Stimulated activated CD4-positive, alpha-beta T cell treated with anti-CD3 and anti-CD28 coated beads, Interleukin-1b, Interleukin-23, amount 100 ng/mL, for 48 hours (primary cell): ENCODE measurements at places on chromosomes 13 and 19.

DNA sequence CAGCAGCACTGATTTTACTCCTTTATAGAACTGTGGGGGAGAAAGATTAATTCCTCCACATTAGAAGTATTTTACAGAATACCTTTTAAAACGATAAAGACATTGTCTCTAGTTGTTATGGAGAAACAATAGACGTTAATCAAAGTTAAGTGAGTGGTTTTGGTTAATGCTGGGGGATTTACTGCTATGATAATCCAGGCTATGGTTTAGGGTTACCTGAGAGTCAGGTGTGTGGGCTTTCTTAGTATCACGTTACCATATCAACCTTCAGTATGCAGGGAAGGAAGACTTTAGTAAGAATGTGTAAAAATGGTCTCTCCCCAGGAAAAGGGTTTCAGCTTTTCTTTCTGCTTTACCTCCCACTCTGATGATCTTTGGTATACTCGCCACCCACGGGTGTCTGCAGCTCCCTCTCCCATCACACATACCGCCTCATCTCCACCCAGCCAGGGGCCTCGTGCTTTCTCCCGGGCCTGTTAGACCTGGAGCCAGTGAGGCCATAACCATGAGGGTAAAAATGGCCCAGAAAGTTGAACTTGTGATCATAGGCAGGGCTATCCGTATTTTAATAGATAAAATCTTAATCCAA lies 45.6 kb upstream of the WDFY2 start:
- no peak for DNase-seq

- no peak for DNase-seq
Observed at GRCh38 chr13:108618233-108618632, 11.2 kb upstream of the MYO16 start.

DNA sequence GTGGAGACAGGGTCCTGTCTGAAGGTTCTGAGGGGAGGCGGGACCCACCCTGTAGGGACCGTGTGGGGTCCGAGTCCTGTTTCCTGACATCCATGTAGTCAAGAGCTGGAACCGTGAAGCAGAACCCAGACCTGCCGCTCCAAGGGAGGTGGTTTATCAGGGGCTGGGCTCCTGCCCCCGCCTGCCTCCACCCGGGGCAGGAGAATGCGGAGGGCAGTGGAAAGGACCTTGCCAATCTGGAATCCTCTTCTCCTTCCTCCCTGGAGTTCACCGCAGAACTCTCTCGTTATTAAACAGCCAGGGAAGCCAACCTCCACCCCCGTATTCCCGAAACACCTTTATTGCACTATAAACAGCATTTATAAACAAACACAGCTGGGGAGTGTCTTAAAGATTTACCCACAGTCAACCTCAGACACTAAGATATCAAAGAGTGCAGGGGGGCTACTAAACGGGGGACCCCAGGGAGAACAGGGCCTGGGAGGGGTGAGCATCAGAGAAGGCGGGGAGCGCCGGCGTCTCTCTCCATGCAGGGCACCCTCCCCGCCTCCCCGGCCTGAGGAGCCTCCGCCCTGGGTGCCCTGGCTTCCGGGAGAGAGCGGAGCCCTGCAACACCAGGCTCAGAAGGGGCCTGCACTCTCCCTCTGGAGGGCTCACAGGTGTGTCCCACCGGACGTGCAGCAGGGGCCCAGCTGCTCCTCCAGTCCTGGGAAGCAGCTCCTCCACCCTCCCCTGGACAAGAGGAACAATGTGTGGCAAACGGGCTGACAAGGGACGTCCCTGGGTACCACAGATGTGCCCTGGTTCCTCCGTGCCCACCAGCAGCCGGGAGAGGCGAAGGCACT lies 3.6 kb downstream of the C2CD4C start:
- DNase-seq: no peak

DNA sequence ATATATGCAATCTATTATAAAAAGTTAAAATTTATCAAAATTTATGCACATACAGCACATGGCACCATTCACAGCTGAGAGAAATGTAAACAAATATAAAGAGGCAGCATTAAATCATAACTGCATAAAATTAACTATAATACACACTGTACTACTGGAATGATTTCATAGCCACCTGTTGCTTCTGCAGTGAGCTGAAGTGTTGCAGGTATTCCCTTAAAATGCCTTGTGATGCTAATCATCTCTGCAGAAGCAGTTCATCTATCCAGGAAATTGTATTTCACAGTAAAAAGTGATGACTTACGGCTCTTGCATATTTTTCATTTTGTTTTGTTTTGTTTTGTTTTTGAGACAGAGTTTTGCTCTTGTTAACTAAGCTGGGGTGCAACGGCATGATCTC lies 82.1 kb downstream of the STOML3 start:
- no peak for DNase-seq

GRCh38 chr13:103291798-103292572 lies 225.8 kb upstream of the SLC10A2 start:
- no peak for DNase-seq

- DNase-seq: no peak
Observed at GRCh38 chr19:29596885-29597525, 9.1 kb upstream of the POP4 start.

DNA sequence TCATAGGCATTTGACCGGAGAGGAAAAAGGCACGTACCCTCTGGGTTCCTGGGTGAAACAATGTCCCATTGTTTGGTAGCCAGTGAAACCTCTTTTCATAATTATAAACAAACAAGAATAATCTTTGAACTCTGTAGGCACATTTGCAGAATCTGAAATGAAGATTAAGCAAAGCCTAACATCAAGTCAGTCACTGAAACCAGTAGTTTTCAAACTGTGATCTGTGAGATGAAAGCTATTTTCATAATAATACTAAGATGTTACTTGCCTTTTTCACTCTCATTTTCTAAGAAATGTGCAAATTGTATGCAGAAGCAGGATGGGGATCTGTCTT lies 105.4 kb downstream of the WDFY2 start:
- no peak for DNase-seq

- DNase-seq: no peak
Observed at GRCh38 chr13:108534728-108535127, 94.7 kb upstream of the MYO16 start.

GRCh38 chr19:46350029-46350757 lies 3.3 kb downstream of the PPP5C start:
- DNase-seq: no peak

DNA sequence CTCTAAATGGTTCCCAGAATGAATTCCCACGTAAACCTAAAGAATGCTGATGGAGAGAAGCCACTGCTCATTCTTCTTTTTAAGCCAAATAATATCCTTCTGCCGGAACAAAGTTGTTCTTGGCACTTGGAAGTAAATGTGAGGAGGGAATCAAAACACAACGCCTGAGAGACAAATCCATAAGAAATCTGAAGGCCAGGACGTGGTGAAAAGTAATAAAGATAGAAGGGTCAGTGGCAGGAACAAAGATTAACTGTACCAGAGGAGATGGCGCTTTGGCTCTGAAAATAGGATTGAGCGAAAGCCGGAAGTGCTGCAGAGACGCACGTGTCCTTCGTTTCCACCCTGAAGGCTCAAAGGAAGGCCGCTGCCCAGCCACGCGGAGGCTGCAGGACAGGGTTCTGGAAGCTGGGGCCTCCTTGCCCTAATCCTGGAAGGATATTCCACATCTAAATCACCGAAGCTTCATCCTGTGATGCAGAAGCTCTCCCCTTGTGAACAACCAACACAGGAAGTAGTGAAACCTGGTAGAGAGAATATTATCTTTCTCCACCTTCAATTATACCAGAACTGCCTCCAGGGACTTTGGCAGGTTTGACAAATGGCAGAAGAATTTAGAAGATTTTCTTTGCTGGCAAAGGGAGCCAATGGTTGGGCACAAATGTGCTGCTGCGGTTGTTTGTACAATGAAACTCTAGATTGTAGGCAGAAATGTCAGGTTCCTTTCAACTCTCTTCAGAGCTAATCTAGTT lies 214.6 kb upstream of the SERP2 start:
- DNase-seq: no peak

DNA sequence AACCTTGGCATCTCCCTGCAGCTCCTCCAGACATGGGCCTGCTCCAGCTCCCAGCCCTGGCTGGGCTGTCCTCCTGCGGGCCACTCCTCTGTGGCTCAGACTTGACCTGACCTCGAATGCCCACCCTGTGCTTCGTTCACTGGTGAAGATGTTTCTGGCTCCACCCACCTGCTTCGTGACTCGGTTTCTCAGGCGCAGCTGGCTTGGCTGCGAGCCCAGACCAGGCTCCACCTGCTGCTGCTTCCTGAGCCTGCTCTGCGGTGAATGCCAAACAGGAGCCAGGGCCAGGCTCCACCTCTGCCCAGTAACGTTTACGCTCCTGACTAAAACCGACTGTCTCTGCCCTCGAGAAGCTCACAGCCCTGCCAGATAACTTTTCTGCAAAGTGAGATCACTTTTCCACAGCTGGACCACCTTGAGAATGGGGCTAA lies 8.9 kb upstream of the RSPH6A start:
- no peak for DNase-seq

GRCh38 chr13:43133792-43134191 lies 110.4 kb downstream of the DNAJC15 start:
- DNase-seq: no peak

- DNase-seq: peak; percentile 94
Observed at GRCh38 chr19:45691516-45692186, at the start of gene SNRPD2. SNRPD2 (minus strand) TSS chr19:45691953; CDS start chr19:45691888, 65 bp downstream.

DNA sequence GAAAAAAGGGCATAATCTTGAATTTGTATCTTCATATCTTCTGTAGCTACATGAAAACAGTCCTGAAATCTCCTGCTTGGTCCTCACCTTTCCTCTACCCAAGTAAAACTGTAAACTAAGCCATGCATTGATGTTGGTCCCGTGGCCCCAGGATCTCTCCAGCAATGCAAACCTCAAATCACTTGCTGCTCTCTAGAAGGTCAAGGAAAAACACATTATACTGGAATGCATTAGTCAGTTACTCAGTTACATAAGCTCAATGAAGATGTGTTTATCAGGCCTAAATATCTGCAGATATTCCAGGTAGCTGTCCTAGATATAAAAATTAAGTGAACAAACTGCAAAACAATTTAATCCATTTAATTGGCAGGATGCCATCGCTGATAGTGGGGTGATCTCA lies 261.8 kb downstream of the ABCC4 start:
- DNase-seq: no peak

GRCh38 chr13:27398360-27398759 lies 26.1 kb upstream of the GTF3A start:
- no peak for DNase-seq

- DNase-seq: no peak
Observed at GRCh38 chr19:16886305-16886880, 2.4 kb upstream of the F2RL3 start.

GRCh38 chr13:44627441-44627840 lies 51.3 kb upstream of the TSC22D1 start:
- no peak for DNase-seq

- DNase-seq: no peak
Observed at GRCh38 chr13:100156788-100157187, 67.9 kb downstream of the PCCA start.

- DNase-seq: no peak
Observed at GRCh38 chr13:26227166-26227971, 5.3 kb upstream of the RNF6 start.

DNA sequence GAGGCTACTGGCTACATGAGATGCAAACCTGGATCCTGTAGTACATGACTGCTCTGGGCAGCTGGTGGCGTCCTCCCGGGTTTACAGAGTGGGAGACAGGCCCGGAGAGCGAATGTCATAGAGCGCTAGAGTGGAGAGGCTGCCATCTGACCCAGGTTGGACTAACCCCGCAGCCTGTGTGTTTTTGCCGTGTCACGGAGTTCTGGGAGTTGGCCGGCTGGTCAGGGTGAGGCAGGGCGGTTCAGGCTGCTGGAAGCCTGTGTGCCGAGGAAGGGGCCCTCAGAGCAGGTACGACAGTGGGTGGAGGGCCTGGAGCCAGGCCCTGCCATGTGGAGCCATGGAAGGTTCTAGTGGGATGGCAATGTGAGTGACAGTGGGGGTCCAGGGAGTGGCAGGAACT lies 12.5 kb downstream of the CRTC1 start:
- DNase-seq: no peak

GRCh38 chr13:32320528-32320927 lies 5.2 kb downstream of the BRCA2 start:
- no peak for DNase-seq

DNA sequence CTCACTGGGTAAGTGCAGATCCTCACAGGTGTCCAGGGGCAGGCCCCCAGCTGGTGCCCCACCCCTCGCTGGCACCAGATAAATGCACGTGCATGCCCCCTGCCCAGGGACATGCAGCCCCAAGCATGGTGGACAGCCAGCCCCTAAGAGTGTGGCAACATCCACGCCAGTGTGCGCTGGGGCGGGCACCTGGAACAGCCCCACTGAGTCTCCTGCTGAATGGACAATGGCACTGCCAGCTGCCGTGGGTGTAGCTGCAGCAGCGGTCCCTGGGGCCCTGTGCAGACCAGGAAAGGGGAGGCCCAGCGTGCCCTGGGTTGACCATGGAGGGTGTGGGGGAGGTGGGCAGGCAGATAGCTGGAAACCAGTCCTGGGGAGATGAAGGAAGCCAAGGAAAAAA lies 538.7 kb upstream of the SGCG start:
- no peak for DNase-seq

DNA sequence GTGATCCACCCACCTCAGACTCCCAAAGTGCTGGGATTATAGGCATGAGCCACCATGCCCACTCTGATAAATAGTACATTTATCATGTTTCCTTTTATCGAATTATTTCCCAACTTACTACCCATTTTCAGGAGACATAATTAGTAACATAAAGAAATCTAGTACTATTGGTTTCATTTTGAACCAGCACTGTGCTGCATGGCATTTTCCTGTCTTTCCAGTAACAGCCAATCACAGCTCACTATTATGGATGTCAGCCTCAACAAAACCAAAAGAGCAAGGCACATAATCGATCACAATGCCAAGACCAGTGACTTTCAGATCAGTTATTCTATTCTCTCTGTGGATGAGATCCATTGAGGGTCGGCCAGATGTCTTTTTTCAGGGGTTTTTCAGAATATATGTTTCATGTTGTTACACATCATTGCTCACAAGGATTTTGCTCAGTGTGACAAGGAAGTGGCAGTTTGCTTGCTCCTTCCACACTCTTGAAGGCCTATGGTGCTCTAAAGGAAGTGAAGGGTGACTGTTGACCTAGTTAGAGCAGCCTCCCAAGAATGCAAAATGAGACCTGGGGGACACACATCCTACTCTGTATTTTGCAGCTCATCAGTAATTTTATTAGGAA lies 233.4 kb downstream of the KCNRG start:
- no peak for DNase-seq

DNA sequence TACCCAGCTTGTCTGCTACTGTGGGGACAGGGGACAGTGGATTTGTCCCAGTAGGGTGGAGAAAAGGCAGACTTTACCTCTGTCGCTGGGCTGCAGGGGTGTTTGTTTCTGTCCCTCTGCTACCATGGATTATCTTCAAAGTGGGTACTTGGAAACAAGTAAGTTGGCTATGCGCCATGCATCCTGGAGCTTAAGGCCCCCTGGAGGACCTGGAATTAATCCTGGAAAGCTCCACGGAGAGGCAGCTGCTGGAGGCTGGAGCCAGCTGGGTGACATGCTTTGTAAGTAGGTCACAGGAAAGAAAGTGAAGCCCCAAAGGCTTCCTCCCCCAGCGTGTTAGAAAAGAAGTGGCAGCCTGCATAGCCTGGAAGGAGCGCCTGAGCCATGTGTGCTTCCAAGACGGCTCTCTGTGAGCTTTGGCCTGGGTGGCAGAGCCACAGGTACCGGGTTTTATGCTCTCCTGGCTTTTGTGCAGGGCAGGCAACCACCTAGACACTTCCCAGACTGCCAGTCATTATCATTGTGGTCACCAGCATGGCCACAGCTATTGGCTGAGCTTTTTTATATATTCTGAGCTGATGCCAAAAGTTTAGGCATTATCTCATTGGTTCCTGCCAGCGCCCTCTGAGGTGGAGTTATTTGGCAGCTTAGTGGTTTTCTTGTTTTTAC lies 9.5 kb downstream of the B3GLCT start:
- no peak for DNase-seq

- DNase-seq: no peak
Observed at GRCh38 chr19:10093295-10094186, 7.4 kb downstream of the SHFL start.
